Hematopoietic multipotent progenitor cell treated with erythropoietin and hydrocortisone succinate and interleukin-3 and kit ligand, for 8 days (in vitro differentiated cells): ENCODE measurements at places on chromosomes 7 and 10.

DNA sequence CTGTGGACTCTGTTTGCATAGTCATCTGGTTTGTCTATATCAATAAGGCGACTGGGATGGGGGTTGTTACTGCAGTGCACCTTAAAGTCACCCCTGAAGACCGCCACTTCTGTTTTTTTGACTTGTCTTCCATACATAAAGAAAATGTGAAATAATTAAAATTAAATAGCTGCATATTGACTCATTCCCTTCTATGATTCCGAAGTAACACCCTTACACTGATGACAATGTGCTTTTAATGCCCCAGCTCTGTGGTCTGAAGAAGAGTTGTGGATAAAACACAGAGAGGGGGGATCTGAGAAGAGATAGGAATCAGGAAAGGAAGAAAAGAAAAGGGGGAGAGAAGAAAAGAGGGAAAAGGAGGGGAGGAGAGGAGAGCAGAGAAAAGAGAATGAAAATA lies 796.9 kb upstream of the MBL2 start:
- DNase-seq, result no peak

DNA sequence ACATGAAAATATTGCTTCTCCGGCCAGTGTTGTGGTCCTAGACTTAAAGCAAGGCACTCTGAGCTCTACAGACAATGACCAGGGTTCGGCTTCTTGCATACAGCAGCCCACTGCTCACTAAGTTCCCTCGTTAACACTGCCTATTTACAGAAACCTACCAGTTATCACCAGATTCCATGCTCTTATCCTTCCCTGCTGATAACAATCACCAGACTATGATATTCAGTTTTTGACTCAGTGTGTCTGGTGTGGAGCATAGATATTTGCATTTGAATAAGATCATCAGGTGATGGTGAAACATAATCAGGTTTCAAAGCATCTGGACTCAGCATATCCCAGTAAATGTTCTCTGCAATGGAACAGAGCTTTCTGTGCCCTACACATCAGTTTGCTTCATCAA lies 182.3 kb downstream of the SNX13 start:
- no peak for DNase-seq

DNA sequence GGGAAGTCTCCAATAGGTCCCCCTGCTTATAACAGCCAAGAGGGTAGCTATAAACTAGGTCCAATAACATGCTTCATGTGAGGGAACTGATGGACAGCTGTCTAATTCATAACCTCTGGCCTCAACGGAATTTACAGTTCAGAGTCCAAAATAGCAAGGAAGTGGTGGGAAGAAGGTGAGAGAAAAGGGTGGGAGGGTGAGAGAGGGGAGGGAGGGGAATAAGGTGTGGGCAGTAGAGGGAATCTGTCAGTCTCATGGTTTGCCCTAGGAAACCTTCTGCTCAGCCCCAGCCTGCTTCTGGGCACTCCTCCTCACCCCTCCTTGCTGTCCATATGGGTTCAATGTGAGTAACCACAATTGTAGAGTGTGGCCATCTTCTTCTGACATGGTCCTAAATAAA lies 133.4 kb upstream of the ADO start:
- DNase-seq, result no peak

DNA sequence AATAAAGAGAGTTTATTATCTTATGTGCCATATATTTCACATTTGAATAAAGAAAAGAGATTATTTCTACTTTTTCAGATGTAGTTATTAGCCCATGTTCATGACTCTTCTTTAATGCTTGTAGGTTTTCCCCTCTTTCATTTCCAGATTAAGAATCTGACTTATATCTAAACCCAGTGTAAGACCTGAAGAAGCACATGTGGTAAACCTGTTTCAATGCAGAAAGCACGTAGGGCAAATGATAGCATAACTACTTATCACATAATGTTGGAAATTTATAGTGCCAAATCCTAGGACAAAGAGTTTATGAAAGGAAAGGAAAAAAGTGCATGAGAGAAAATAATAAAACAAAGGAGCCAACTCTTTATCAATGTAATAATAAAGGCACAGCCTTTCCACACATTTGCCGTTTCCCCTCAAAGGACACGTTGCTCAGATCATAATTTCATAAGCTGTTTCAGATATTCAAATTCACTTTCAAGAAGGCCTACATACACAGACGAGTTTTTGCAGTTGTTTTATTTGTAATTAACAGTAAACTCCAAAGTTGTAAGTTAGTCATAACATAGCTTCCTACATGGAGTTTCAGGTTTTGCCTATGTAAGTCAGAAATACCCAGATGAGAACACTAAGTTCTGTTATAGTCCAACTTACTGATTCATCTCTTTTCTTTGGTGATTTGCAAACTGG lies 88.8 kb upstream of the MDFIC start:
- DNase-seq, result no peak

DNA sequence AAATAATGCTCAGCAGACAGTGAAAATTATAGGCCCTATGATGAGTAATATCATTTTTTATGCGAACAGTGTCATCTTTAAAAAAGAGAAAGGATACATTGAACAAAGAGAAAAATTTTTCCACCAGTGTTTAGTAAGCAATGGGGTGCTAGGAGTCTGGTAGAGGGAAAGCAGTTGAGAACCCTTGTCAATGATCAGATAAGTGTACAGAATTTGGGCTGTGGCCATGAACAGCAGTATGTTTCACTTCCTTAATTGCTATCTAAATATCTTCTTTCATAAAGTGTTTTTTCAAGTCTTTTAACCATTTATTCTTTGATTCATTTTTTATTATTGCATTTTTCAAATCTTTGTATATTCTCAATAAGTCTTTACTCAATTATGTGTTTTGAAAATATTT lies 750.7 kb upstream of the KCND2 start:
- DNase-seq, result no peak
